ENCODE measurements at places on chromosomes 12 and 14.

DNA sequence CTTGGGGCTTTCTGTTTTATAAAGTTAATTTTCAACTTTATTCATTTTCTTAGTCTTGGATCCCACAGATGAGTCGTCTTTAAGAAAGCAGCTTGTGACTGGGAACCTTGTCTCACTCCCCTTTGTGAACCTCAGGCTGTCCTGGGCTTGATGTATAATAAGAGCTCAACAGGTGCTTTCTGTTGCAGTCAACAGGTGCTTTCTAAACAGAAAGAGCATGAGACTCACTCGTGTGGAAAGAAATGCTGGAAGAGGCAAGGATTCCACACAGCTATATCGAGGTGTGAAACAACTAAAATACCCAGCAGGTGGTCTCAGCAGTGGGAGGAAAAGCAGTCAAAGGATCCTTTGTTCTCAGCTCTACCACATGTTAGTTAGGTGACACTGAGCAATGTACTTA is 398.9 kb downstream of the EGLN3 start:
- no peak for DNase-seq

GRCh38 chr14:46653031-46653755 is 1.6 kb upstream of the RPL10L start:
- no peak for DNase-seq

GRCh38 chr12:124938587-124938986 is 24.1 kb upstream of the UBC start:
- DNase-seq: peak; percentile 52

GRCh38 chr12:122871851-122872780 is 23.8 kb downstream of the VPS37B start:
- peak; percentile 69 for DNase-seq

DNA sequence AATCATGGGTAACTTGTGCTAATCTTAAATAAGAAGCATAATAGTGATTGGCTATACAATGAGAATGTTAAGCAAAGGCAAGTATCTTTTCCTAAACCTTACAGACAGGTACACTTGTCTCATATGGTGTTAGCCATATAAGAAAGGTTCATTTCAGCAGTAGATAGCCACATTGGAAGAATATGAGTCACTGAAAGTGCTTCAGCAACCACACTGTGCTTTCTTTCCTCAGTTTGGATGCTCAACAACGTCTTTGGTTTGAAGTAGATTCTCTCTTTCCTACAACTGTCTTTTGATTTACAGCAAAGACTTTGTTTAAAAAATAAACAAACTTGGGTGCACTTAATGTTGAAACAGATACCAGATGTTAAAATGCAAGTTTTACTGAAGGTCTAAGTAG is 8.9 kb downstream of the DDHD1 start:
- peak; percentile 20 for DNase-seq

- DNase-seq: no peak
These were observed 2.6 kb downstream of the SVOP start for GRCh38 chr12:109018296-109018695.
